Thymus (tissue), 14 donors: ENCODE measurements at places on chromosomes 13 and 19.

DNA sequence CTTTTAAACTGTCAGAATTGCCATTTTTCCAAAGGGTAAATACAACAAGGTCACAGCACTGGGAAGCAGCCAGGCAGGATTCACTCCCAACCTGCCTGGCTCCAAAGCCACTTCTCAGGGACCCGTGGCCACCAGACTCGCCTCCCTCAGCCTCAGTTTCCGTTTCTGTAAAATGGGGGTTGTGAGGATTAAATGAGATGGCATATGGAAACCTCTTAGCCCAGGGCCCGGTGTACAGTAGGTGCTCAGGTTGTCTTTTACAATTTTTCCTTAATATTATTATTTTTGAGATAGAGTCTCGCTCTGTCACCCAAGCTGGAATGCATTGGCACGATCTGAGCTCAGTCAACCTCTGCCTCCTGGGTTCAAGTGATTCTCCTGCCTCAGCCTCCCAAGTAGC is 10.1 kb downstream of the YJU2 start:
- peaks cover 84% of the 10 kb centered on the region for H3K36me3 ChIP-seq
- no peaks in the 10 kb centered on the region for H3K27me3 ChIP-seq
- no peak overlapping the region for H3K27ac ChIP-seq
- H3K4me1 ChIP-seq, result no peaks in the 10 kb centered on the region

DNA sequence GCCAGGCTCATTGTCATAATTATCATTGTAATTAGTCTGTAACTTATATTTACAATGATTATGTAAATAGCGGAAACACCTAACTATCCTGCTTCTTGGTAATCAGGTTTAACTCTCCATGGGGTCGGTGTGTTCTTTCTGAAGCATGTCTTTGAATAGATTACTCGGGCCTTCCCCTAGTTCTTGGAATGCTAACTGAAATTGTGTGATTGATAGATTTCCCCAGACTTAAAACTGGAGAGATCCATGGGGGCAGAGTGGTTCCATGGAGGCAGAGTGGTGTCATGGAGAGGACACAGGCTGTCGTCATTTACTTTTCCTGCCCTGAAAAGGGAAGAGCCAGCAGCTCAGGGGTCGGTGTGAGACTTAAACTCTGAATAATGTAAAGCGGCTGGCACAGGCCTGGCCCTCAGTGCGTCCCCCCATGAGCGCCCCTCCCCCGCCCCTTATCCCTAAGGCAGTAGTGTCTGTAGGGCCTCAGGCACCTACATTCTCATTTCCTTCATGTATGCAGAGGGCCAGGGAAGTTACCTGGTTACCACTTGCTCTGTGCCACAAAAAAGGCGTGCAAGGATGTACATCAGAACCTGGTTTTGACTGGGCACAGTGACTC is 225.1 kb downstream of the TM9SF2 start:
- H3K27ac ChIP-seq, result no peak overlapping the region
- no peak for DNase-seq
- no peaks in the 10 kb centered on the region for H3K4me1 ChIP-seq

DNA sequence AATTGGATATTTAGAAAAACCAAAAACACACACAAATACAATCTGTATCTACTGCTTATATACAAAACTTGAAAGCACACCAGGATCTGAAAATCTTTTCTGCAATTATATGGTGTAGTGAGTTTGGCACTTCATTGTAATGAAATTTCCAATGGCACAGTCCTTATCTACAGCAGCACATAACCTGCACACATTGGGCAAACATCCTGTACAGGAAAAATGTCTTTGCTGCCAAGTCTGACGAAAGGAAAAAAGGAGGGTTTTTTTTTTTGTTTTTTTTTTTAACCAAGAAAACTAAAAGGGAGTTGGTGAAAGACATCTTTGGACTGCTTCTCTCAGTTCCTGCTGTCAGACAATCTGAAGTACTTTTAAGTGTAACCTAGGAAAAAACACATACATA is 107.8 kb downstream of the FOXO1 start:
- H3K27ac ChIP-seq, result no peak overlapping the region
- no peaks in the 10 kb centered on the region for H3K27me3 ChIP-seq
- peaks cover 9% of the 10 kb centered on the region for H3K4me1 ChIP-seq

GRCh38 chr13:26200811-26201210 is 21.3 kb downstream of the RNF6 start:
- no peaks in the 10 kb centered on the region for H3K4me1 ChIP-seq
- DNase-seq, result no peak
- no peak overlapping the region for H3K27ac ChIP-seq
- no peaks in the 10 kb centered on the region for H3K27me3 ChIP-seq
- no peak overlapping the region for H3K4me3 ChIP-seq

DNA sequence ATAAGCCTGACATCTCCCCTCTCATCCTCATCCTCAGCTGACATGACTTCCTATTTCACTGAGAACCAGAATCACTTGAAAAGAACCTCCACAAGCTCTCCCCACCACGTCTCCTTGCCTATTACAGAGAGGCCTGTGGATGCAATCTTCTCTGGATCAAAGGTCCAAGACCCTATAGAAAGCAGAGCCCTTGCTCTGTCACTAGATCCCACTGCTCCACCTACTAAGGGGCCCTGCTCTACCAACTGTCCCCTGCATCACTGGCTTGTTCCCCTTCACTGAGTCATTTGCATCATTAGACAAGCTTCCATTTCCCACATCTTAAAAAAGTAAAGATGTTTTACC is 40.8 kb downstream of the RCBTB2 start:
- H3K36me3 ChIP-seq, result no peaks in the 10 kb centered on the region
- H3K27me3 ChIP-seq, result no peaks in the 10 kb centered on the region
- DNase-seq, result no peak
- H3K27ac ChIP-seq, result peak overlapping the region; percentile 91
- H3K4me1 ChIP-seq, result peaks cover 45% of the 10 kb centered on the region
- peak overlapping the region; percentile 53 for H3K4me3 ChIP-seq

DNA sequence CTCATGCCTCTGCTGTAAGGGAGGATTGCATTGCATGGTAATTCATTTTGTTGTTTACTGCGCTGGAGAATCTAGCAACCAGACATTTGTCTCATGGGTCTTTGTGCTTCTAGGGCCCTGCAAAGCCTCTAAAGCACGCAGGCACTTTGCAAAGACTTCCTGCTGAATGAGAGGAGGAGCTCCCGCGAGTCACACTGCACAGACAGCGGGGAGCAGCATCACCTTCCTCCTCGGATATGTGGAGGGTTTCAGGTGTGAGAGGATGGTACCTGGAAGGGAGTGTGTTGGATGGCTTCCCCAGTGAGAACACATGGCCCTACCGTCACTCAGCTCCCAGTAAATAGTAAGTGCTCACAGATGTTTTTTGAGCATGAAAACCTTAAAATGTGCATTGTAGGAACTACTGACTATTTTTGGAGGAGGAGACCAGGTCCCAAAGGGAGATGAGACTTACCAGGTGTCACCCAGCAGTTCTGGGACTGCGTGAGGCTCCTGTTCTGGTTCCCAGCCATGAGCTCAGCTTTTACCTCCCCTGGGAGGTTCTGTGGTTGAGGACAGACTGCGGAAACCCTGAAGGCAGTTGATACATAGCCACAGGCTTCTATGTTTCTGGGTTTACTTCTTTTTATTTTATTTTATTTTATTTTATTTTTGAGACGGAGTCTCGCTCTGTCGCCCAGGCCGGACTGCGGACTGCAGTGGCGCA is 278.0 kb downstream of the FGF9 start:
- H3K27me3 ChIP-seq, result no peaks in the 10 kb centered on the region
- no peak for DNase-seq
- H3K36me3 ChIP-seq, result no peaks in the 10 kb centered on the region
- no peak overlapping the region for H3K27ac ChIP-seq

- H3K36me3 ChIP-seq, result peaks cover 17% of the 10 kb centered on the region
- no peaks in the 10 kb centered on the region for H3K27me3 ChIP-seq
- peaks cover 31% of the 10 kb centered on the region for H3K4me1 ChIP-seq
Observed at GRCh38 chr19:1062387-1063029, 4.5 kb upstream of the ARHGAP45 start.

GRCh38 chr19:7197760-7198696 is 96.2 kb downstream of the INSR start:
- H3K4me3 ChIP-seq, result peak overlapping the region; percentile 76
- H3K36me3 ChIP-seq, result no peaks in the 10 kb centered on the region
- DNase-seq, result peak; percentile 91
- H3K4me1 ChIP-seq, result peaks cover 21% of the 10 kb centered on the region
- H3K27ac ChIP-seq, result peak overlapping the region; percentile 77

GRCh38 chr13:88979465-88980175 is 1308.4 kb downstream of the SLITRK5 start:
- H3K4me3 ChIP-seq, result no peak overlapping the region
- no peaks in the 10 kb centered on the region for H3K27me3 ChIP-seq
- DNase-seq, result no peak
- H3K27ac ChIP-seq, result no peak overlapping the region

- H3K4me1 ChIP-seq, result no peaks in the 10 kb centered on the region
- peaks cover 28% of the 10 kb centered on the region for H3K27me3 ChIP-seq
- no peaks in the 10 kb centered on the region for H3K36me3 ChIP-seq
- no peak for DNase-seq
- no peak overlapping the region for H3K27ac ChIP-seq
Observed at GRCh38 chr13:113404366-113404722, 40.4 kb upstream of the GRTP1 start.

- no peak overlapping the region for H3K27ac ChIP-seq
- no peaks in the 10 kb centered on the region for H3K27me3 ChIP-seq
- H3K4me1 ChIP-seq, result no peaks in the 10 kb centered on the region
- no peak for DNase-seq
Observed at GRCh38 chr13:76917095-76917494, 30.9 kb upstream of the KCTD12 start.

GRCh38 chr19:54403054-54403453 is 12.2 kb upstream of the TTYH1 start:
- no peak overlapping the region for H3K4me3 ChIP-seq
- no peak overlapping the region for H3K27ac ChIP-seq
- H3K36me3 ChIP-seq, result no peaks in the 10 kb centered on the region
- H3K27me3 ChIP-seq, result no peaks in the 10 kb centered on the region
- no peaks in the 10 kb centered on the region for H3K4me1 ChIP-seq

- no peak for DNase-seq
- peak within 1 kb of the TSS; percentile 97 for H3K27ac ChIP-seq
- H3K4me3 ChIP-seq, result peak within 1 kb of the TSS; percentile 8
- no peaks in the 10 kb centered on the region for H3K27me3 ChIP-seq
- H3K4me1 ChIP-seq, result peaks cover 53% of the 10 kb centered on the region
Observed at GRCh38 chr19:35742121-35742724, at the start of gene IGFLR1. Gene IGFLR1, minus strand, starts transcription at chr19:35742452. Its CDS starts 1,272 bp downstream, at chr19:35741180.

DNA sequence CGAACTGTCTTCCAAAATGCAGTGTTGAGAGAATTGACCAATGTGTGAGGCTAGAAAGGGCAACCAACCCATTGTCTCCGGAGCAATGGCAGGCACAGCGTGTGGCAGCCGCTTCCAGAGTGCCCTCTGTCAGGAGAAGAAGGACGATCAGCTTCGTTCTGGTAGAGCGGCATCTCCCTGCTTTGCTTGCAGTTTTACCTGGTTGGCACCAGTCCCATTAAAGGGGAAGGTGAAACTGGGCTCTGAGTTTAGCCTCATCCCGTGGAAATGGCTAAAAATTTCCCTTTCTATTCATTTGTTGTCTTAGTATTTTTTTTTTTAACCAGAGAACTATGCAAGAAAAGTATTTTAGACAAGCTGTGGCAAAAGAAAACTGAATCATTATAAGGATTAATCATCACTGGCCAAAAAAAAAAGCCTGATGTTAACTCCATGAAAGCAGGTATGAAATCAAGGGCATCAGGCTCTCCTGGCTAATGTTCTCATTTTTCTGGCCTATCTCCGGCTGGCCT is 81.5 kb upstream of the SLC7A1 start:
- H3K4me3 ChIP-seq, result no peak overlapping the region
- H3K27me3 ChIP-seq, result peaks cover 2% of the 10 kb centered on the region
- no peaks in the 10 kb centered on the region for H3K36me3 ChIP-seq
- no peak overlapping the region for H3K27ac ChIP-seq
- no peaks in the 10 kb centered on the region for H3K4me1 ChIP-seq
